ENCODE measurements at places on chromosomes 1 and 21.
A peak's percentile ranks its signal among the peaks of the same experiment; 100 is the strongest.

DNA sequence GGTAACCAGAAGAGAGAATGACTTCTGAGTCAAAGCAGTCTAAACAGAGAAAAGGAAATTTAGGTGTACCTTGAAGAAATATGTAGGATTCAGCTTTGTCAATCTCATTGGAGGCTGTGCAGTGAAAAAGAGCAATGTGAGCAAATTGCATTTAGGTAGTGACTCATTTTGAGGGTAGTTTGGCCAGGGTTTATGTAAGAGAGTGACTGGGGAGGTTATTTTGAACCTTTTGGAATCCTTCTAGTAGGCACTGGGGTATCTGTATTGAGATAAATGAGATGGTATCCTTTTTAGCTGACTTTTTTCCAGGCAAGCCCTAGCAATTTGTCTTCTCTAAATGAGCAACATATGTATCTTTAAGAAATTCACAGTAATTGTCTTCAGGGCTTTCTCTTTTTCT, 95.9 kb downstream of the DISP1 start:
- no peak for DNase-seq

GRCh38 chr1:19785660-19786059, 14.1 kb downstream of the TMCO4 start:
- no peak for DNase-seq

DNA sequence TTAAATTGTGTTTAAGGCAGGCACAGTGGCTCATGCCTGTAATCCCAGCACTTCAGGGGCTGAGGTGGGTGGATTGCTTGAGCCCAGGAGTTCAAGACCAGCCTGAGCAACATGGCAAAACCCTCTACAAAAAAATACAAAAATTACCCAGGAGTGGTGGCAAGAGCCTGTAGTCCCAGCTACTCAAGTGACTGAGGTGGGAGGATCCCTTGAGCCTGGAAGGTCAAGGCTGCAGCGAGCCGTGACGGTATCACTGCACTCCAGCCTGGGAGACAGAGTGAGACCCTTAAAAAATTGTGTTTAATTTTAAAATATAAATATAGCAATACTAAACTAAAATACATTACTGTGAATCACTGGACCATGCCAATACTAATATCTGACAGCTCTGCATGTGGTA, 42.8 kb downstream of the SORT1 start:
- DNase-seq, result no peak

- DNase-seq, result no peak
These were observed 242.2 kb downstream of the PTPRC start for GRCh38 chr1:198880818-198881597.

DNA sequence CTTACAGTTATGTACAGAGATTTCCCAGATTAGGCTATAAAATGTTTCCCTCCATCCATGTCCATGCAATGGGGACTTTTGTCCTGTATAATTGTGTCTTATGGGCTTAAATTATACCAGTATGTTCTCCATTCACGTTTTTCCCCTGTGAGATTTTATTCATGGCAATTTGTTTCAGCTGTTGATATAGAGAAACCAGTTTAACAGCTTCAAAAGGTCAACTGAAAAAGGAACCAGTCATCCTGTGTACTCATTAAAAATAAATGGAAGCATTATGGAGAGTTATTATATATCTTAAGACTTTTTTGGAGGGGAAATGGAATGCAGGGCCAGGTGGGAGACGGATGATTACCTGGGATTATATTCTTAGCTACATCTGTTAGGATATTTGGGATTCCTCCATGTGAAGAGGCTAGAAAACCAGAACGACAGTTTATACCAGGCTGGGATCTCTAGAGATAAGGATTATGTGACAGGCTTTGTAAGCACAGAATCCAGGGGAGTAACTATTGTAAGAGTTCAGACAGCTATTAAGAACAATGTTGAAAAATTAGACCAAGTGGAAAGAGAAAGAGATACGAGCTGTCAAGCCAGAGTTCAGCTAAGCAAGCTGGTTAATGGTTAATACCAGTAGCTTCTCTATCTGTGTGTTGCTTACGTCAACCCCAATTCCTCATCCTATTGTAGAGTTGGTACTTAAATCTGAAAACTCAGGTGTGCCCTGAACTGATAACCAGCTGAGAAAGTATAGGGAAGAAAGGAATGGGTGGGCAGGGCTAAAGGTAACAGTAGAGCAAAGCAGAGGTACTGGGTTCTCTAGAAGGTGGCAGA, 12.4 kb upstream of the ZNF697 start:
- DNase-seq, result no peak

DNA sequence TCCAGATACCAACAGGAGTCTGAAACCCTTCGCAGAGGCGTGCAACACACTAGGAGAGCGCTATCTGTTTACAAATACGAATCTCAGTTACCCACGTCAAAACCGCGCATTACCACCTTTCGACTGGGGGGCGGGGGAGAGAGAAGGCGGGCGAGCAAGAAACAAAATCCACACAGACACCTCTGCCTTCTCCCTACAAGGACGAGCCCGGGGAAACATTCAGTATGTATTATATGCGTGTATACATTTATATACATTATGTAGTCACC, 722 bp downstream of the TUT4 start:
- DNase-seq, result no peak

- DNase-seq, result peak; percentile 93
These were observed 207.8 kb downstream of the SLC45A1 start for GRCh38 chr1:8525558-8526275.

GRCh38 chr1:24178407-24178806, 8.7 kb downstream of the IFNLR1 start:
- no peak for DNase-seq

DNA sequence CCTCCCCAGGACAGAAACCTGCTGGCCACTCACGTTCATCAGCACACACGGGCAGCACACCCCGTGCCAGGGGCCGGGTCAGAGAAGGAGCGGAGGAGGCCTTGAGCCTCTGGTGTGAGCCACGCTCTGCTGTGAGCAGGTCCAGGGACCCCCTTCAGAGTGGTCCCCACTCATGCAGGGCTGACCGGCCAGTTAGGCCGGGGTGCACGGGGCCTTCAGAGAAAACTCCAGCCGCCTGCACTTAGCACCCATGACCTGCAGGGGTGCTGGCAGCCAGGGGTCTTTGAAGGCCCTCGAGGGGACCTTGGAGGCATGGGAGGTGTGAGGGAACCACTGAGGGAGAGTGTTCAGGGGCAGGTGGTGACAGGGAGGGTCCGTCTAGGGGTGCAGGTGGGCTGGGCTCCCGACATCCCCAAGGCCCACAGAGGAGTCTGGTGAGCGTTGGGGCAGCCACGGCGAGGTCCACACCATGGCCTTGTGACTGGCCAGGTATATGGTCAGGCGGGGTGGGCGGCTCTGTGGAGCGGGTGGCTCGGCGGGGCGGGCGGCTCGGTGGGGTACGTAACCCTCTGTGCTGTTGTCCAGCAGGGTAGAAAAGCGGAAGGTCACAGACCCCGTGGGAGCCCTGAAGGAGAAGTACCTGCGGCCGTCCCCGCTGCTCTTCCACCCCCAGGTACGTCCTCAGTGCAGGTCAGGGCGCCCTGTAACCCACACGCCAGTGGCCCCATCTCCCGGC, 40.3 kb upstream of the ARHGEF16 start:
- DNase-seq, result no peak

DNA sequence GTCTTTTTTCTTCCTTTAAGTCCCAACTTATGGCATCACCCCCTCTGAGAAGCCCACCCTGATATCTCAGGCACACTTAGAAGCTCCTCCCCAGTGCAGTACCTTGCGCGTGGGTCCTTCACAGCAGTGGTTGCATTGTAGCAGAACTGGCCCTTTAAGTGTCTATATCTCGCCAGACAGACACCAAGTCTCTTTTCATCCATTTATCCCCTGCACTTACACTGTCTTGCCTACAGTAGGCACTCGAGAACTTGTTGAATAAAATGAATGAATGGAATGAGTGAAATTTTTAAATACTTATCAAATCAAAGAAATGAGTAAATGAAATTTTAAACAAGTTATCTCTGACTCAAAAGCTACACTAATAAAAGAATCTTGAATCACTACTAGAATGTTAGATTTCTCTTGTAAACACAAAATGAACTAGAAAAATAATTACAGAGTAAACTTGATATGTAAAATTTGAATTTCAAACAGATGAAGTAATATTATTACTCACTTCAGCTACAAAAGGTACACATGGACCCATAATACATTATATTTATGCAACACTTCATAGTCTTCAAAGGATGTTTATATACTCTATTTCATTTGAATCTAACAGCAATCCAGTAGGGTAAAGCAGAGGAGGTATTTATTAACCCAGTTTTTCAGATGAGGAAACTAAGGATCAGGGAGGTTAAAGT, 54.7 kb upstream of the MAN1A2 start:
- DNase-seq, result no peak

DNA sequence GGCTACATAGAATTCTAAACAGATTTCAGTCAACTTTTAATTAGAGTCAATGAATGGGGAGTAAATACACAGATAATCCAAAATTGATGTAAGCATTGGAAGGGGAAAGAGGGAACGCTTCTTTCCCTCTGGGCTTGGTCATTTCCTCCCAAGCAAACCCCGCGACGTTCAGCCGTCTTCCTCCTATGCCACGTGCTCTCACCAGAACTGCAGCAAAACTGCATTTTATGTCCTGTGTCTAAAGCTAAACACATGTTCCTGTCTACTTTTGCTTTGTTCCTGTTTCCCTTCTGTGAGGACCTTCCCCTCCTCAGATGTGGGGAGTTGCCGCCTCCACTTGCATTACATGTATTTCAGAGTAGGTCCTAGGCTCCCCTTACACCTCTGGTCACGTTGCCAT, 27.2 kb downstream of the UTP25 start:
- DNase-seq, result no peak

- no peak for DNase-seq
These were observed at the start of gene ZBTB7B for GRCh38 chr1:155002464-155003226. TSS of gene ZBTB7B (plus strand) at chr1:155002802. CDS start at chr1:155014661, 11,859 bp downstream.

DNA sequence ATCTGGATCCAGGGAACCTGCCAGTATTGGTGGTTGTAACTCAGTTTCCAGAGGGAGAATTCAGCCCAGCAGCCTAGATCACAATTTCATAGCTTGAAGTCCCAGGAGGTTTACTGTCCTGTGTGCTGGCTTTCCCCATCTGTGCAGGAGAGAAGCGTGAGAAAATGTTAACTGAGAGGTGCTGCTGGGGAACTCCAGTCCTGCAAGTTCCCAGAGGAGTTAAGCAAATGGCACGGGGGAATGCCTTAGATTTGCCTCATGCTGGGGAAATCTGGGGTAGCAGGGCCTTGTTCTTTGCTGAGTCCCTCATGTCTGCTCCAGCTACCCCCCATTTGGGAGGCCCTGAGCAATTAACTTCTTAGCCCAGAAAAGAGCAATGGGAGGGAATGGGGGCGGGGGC, 25.1 kb upstream of the SLAMF6 start:
- DNase-seq, result no peak

GRCh38 chr1:156421062-156421938, 52.3 kb downstream of the RHBG start:
- peak; percentile 11 for DNase-seq

DNA sequence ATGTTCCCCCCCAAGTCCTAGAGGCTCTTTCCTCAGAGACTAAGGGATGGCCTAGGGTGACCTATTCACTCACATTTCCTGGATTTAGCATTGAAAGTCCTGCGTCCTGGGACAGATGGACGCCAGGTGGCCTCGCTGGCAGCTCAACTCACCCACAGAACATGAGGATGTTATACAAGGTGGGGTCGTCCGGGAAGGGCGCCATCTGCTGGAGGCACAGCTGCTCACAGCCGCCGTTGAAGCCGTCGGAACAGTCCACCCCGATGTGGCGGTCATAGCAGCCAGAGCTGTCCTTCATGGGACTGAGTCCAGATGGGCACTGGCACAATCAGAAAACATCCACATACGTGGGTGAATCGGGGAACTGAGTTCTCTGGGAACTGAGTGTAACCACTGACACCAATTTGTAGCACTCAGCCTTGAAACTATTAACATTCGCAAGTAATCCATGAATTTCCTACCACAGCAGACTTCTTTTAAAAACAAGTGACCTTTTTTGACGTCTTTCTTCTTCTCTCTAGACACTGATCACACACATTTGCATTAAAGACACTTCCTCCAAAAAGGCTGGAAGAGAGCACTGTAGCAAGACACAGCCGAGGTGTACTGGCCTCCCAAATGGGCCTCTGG, 215.4 kb downstream of the ASTN1 start:
- no peak for DNase-seq

GRCh38 chr1:168466092-168466713, 77.6 kb downstream of the XCL2 start:
- peak; percentile 93 for DNase-seq

DNA sequence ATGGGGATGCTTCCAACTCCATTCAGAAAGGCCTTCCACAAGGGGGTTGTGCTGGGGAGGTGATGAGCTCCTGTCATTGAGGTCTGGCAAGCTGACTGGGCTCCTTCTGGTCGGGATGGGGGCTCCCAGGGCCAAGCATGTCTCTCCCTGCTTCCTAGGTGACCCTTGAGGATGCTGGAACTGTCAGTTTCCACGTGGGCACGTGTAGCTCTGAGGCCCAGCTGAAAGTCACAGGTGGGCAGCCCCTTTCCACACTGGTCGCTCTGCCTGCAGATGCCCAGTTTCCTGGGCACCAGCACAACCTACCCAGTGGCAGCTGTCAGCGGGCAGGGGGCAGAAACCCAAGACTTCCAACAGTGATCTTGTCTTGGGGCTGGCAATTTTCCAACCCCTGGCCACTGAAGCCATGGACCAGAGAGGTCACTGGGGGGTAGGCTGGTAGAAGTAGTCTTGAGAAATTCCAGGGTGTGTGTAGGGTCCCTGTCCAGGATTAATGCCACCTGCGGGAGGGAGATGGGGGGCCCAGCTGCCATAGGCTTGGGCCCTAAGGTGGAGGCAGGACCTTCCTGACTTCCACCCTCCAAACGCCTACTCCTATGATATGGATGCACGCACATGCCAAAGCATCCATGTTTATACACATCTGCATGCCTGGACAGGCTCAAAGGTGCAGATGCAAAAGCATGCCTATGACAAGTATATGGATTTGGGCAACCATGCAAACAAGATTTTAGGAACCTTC, 97.1 kb downstream of the TRIM11 start:
- no peak for DNase-seq

- DNase-seq, result no peak
These were observed 248.3 kb upstream of the CAMK1G start for GRCh38 chr1:209335178-209335577.

GRCh38 chr1:54979327-54979891, 1.0 kb upstream of the TMEM61 start:
- no peak for DNase-seq

DNA sequence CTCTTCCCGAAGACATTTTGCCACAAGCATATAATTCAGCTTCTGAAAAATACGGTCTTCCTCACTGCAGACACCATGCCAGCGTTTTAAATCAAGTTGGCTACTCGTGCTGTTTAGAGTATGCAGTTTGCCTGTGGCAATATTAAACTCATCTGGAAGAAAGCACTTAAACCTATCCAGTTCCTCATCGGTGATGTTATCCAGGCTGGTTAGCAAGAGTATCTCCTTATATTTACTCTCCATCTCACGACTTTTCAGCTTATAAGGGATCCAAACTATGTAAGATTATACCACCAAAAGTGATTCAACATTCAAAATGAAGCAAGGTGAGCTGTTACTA, 9.7 kb upstream of the IFI16 start:
- DNase-seq, result no peak

- no peak for DNase-seq
These were observed 96.7 kb upstream of the GADD45A start for GRCh38 chr1:67588178-67588855.

Measured in NCI-H1417 treated with DMSO at 0.1 percent for 48 hours (cell line).